Activated T-helper 1 cell treated with anti-CD3 and anti-CD28 coated beads, Interleukin-2, amount 50 U/mL, for 16 hours (primary cell): ENCODE measurements at places on chromosomes 13 and 19.
A peak's percentile ranks its signal among the peaks of the same experiment; 100 is the strongest.

- DNase-seq, result no peak
Observed at GRCh38 chr13:113597391-113598080, 13.0 kb downstream of the TFDP1 start.

DNA sequence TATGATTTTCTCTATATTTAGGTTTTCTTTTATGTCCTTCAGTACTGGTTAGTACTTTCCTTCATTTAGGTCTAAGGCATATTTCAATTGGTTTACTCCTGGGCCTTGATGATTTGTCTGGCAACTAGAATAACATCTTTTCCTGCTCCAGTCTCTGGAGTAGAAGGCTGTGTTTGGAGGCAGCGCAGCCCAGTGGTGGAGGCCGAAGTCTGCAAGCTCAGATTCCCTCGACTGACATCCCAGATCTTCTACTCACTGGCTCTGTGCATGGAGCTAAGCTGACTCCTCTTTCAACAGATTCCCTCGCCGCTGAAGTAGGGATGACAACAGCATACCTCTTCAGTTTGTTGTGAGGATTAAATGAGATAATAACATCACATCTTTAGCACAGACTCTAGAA lies 141.0 kb downstream of the RAP2A start:
- no peak for DNase-seq

DNA sequence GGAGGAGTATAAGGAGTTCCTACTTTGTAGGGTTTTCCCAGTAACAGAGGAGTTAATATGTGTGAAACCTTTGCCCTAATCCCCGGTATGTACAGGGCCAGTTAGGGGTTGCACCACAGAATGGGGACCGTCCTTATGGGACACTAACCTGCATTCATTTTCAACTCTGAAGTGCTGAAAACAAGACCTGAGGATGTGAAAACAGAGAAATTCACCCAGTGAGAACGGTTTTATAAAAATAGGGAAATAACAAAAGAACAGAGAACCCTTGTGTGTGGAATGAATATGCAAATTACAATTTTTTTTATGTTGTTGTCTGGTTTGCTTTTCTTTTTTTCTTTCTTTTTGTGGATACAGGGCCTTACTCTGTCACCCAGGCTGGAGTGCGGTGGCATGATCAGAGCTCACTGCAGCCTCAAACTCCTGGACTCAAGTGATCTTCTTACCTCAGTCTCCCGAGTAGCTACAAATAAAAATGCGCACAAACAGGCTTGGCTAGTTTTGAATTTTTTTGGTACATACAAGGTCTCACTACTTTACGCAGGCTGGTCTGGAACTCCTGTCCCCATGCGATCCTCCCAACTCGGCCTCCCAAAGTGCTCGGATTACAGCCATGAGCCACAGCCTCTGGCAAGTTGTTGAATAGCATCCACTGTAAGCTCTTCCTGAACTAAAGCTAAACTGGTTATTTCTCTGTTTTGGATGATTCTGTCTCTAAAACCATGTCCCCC lies 10.6 kb downstream of the CLC start:
- no peak for DNase-seq

DNA sequence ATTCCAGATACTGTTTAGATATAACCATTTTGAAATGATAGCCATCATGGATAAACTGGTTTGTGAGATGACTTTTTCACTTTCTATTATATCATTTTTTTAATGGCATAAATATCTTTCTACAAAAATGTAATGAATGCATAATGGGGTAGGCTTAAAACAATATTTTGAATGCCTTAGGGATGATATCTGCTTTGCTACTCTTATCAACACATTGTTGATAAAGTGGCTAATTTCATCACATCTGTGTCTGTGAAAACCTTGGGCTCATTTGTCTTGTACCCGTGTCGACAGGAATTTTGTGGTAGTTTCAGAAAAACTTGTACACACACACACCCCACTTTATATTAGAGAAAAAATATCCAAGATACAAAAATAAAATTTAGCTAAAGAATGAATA lies 44.1 kb downstream of the SLITRK6 start:
- DNase-seq, result no peak

DNA sequence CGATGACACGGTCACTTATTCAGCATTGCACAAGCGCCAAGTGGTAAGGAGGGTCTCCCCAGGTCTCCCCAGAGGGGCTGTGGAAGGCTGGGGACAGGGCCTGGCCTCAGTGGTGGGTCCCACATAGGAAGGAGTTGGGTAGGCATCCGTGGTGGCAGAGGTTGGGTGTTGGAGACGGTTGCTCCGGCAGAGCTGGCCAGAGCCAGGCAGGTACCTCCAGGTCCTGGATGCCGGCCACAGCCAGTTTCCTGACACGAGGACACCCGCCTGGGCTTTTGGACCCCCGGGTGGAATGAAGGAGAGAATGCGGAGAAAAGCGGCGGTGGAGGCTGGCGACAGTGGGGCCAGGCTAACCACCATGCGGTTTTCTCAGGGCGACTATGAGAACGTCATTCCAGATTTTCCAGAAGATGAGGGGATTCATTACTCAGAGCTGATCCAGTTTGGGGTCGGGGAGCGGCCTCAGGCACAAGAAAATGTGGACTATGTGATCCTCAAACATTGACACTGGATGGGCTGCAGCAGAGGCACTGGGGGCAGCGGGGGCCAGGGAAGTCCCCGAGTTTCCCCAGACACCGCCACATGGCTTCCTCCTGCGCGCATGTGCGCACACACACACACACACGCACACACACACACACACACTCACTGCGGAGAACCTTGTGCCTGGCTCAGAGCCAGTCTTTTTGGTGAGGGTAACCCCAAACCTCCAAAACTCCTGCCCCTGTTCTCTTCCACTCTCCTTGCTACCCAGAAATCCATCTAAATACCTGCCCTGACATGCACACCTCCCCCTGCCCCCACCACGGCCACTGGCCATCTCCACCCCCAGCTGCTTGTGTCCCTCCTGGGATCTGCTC lies 1.3 kb upstream of the FFAR1 start:
- peak; percentile 46 for DNase-seq

DNA sequence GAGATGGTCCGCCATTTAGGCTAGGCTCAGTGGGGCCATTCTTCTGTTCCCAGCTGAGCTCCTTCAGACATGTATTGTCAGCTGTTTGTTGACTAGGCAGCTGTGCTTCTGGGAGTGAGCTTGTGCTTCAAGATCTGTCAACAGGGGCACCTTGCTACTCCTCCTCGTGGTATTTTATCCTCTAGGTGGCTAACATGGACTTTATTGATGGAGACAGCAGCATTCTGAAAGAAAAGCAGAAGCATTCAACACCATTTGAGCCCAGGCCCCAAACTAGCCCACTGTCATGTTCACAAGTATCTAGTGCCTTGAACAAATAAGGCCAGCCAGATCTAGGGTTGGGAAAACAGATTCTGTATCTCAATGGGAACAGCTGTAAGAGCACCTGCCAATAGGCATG lies 65.9 kb downstream of the ZNF429 start:
- no peak for DNase-seq

DNA sequence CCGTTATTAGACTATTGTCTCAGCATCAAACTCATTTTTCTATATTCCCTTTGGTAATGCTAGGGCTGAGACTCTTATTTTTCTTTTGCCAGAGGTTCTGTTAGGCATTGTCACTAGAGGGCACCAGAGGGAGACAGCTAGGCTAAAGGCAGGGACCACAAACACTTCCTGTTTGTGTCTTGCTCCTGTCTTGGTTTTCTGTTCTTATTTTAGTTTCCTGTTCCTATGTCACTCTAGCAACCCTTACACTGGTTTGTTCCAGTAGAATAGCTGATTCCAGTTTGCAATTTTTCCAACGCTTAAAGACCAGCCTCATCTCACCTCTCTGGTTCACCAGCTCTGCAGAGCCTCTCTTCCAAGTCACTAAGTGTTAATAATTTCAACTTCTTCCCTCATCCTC lies 772.0 kb downstream of the DIAPH3 start:
- DNase-seq, result no peak

- no peak for DNase-seq
Observed at GRCh38 chr13:90187478-90188350, 1159.8 kb upstream of the MIR17HG start.

DNA sequence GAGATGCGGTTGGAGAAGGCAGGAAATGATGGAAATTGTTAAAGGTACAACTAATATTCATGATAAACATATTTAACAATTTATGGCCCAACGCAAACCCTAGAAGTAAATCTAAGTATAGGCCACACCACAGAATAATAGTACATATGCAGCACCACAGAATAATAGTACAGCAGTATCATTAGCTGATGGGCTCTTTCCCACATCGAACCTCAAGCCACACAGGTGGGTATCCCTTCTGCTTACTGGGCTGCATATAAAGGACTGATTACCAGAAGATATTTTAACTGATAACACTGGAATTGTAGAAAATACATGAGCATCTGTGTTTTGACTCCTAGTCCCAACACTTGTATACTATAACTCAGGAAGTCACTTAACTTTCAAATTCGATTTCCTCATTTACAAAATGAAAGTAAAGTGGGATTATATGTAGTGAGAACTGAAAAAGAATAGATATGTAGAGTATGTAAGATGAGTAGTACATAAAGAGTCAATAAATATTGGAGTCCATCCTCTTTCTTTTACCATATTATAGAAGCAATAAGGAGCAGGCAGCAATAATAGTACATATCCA lies 91.5 kb downstream of the TSC22D1 start:
- no peak for DNase-seq
